ENCODE measurements at places on chromosomes 12 and 14.

GRCh38 chr12:106097011-106097410 lies 41.7 kb downstream of the NUAK1 start:
- DNase-seq = no peak

DNA sequence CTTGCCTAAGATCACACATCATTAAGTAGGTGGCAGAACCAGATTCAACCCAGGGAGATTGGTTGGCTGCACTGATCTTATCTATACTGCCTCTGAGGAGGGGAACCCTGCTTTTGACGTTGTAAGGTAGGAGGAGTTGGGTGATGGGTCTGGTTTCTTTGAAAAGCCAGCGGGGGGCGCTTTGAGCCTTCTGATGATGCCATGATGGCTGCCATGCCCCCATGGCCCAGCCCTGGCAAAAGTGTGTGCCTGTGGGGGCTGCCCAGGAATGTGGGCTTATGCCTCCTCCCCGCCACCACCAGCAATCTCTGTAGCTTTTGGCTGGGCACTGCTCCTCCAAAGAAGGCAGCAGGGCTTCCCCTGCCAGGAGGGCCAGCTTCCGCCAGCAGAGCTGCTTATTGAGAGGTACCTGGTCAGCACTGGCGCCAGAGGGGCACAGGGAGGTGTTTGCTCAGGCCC lies 224.3 kb downstream of the SLC41A2 start:
- peak; percentile 29 for DNase-seq

DNA sequence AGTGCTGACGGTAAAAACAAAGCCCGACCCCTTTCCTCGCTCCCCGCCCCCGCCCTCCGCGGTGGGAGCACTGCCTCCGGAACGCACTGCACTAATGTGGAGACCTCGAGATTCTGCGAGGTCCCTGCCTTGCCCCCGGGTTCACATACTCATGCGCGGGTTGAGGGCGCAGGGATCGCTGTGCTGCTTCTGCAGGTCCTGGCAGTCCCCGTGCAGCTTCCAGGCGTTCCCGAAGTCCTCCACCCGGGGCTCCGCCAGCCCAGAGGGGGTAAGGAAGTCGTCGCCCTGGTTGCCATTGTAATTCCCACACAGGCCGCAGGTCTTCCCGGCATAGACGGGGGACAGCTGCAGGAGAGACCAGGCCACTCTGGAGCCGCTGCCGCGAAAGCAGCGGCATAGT lies 66.8 kb downstream of the VWF start:
- DNase-seq = peak; percentile 23

- DNase-seq = no peak
Observed at GRCh38 chr12:78293059-78293686, 462.5 kb downstream of the NAV3 start.

GRCh38 chr12:106066051-106066705 lies 72.6 kb downstream of the NUAK1 start:
- DNase-seq = no peak

GRCh38 chr12:1562813-1563407 lies 31.5 kb downstream of the FBXL14 start:
- DNase-seq = peak; percentile 82

- DNase-seq = no peak
Observed at GRCh38 chr12:132651444-132652100, 33.0 kb downstream of the P2RX2 start.

DNA sequence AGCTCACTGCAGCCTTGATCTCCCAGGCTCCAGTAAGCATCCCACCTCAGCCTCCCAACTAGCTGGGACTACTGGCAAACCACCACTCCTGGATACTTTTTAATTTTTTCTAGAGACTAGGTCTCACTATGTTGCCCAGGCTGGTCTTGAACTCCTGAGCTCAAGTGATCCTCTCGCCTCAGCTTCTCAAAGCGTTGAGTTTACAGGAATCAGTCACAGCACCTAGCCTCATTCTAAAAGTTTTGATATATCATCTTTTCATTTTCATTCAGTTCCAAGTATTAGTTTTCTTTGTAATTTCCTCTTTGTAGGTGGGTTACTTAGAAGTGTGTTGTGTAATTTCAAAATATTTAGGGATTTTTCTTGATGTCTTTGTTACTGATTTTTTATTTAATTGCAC lies 9.6 kb downstream of the CBX5 start:
- no peak for DNase-seq

DNA sequence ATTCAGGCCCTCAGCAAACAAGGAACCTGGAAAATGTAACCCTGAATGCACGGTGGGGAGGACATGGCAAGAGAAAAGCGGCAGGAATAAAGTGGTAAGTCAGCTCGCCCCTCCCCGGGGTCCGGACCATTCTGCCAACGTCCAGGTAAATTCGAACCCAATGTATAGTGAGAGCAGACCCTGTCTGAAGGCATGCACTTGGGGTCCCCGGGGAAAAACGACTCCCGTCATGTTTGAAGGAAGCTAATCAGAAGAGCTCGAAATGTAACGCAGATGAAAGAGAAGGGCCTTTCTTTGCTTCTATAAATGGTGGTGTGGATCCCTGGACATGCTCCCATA lies 193 bp downstream of the ACACB start:
- no peak for DNase-seq

DNA sequence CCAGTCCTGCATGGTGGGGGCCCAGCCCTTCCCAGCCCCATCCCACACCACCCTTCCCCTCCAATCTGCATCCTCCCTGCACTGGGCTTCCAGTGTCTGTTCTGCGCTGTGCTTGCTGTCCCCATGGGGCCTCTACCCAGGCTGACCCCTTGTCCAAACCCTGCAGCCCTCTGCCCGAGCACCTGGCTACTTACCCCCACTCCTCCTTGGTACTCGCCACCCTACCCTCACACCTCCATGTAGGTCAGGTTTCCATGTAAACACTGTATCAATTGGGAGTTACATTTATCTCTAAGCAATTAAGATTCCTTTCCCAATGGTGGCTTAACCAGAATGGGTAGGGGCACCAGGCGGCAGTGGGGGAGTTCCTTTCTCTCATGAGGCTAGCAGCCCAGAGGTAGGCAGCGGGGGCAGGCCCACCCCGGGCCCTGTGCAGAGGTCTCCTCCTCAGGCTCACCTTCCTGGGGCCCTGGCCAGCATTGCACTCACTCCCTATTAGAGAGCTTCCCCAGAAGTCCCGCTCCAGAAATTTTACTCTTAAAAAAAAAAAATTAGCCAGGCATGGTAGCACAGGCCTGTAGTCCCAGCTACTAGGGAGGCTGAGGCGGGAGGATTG lies 76.6 kb upstream of the CCND2 start:
- DNase-seq = no peak

GRCh38 chr14:106792543-106792942 lies 1266.2 kb downstream of the TMEM121 start:
- no peak for DNase-seq

DNA sequence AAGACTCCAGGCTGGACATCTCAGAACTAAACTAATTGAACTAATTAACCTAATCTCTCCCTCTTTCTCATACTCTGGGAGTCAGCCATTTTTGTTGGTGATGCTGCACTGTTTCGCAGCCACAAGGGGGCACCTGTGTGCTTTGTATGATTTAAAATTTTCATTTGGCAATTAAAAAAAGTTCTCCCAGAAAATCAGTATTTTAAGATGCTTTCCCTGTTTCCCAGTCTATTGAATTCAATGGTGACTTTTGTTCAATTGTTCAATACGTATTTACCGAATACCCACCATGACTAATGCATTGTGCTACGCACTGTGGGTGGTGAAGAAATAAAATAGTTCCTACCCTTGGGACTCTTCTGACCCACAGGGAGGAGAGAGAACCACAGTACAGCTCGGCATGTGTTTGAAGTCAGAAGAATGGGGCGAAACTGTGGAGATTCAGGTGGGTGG lies 63.7 kb downstream of the ZNF664 start:
- DNase-seq = peak; percentile 75

DNA sequence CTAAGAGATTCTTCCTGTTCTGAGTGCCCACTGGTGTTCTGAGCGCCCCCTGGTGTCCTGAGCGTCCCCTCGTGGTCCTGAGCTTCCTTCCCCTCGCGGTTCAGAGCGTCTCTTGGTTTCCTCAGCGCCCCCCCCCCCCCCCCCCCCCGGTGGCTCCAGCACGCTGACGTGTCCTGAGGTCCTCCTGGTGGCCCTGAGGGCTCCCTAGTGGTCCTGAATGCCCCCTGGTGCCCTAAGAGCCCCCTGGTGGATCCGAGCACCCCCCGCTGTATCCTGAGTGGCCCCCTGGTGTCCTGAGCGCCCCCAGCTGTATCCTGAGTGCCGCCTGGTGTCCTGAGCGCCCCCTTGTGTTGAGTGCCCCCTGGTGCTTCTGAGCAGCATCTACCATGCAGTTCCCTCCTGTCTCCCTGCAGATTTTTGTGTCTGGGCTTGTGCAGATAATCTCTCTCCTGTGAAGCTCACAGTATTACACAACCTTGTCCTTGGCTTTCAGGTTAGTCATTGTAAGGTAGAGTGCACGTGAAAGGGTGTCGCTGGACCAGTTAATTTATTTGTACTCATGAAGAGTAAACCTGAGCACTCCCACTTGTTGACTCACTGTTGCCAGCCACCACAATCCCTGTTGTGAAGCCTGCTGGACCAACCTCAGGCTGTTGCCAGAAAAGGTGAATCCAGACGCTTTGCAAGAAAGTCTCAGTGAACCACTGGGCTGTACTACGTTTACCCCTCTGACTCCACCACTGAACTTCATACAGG lies 1168.4 kb downstream of the TMEM121 start:
- no peak for DNase-seq

- DNase-seq = no peak
Observed at GRCh38 chr14:38201137-38201828, 6.4 kb upstream of the SSTR1 start.

- DNase-seq = peak; percentile 33
Observed at GRCh38 chr12:117863002-117863709, 105.6 kb downstream of the KSR2 start.

DNA sequence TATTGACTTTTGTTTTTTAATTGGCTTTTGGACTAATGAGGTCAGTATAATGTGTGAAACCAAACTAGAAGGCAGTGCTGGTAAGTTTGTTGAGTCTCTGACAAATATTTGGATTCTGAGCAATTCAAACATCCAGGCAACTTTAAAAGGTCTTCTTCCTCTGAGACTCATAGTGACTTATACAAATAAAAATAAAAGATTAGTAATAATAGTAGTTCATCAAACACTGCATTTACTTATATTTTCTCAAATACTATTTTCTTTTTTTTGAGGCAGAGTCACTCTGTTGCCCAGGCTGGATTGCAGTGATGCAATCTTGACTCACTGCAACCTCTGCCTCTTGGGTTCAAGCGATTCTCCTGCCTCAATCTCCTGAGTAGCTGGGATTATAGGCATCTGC lies 337.9 kb downstream of the DAD1 start:
- DNase-seq = no peak

- DNase-seq = no peak
Observed at GRCh38 chr12:37565112-37565511, 751.5 kb upstream of the ALG10B start.

DNA sequence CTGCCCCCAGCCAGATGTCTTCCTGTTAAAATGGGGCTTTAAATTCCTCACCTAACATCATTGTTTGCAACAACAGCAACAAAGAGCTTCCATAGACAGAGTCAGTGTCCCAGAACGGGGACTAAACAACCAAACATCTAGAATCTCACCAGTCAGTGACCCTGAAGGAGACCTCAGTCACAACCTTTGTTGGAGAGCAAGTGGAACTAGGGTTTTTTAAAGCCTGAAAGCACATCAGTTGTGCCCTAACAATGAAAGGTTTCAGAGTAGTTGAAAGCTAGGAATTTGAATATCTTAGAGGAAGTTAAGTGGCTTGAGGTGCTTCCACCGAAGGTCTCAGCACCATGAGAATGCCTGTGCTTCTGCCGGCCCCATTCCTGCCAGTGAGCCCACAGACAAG lies 5.0 kb upstream of the ALDH2 start:
- no peak for DNase-seq

DNA sequence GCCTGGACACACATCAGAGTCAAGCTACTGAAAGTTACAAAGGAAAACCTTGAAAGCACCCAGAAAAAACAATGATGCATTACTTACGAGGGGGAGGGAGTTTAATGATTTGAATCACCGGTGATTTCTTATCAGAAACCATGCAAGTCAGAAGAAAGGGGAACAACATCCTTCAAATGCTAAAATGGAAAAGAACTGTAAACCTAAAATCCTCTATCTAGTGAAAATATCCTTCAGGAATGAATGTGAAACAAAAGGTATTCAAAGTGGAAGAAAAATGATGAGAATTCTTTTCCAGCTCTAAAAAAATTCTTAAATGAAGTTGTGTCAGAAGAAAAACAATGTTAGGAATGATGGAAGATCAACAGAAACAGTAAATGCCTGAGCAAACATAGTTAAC lies 16.8 kb downstream of the SCAF11 start:
- DNase-seq = peak; percentile 52

DNA sequence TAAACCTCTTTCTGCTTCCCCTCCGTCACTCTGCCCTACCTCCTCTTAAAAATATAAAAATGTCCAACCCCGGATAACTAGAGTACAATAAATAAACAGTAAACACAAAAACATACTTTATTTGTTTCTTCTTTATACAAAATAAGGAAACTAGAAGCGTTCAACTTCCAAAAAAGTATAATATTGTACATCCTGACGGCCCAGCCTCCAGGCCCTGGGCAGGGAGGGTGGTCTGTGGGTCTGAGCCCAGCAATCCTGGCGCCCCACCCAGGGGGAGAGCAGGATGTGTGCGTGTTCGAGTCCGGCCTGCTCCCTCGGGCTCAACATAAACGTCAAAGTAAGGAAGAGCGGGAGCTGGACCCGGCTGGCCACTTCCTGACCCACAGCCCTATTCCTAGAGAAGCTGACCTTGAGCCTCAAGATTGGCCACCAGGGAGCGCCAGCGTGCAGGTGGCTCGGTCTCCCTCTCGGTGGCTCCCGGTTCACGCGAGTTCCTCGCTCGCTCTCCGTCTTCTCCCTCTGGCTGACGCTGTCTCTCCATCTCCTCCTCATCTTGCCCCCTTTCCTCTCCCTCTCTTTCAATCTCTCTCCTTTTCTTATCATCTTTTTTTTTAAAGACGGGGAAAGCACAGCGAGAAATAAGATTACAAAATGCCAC lies 9.4 kb downstream of the LHX5 start:
- peak; percentile 89 for DNase-seq

DNA sequence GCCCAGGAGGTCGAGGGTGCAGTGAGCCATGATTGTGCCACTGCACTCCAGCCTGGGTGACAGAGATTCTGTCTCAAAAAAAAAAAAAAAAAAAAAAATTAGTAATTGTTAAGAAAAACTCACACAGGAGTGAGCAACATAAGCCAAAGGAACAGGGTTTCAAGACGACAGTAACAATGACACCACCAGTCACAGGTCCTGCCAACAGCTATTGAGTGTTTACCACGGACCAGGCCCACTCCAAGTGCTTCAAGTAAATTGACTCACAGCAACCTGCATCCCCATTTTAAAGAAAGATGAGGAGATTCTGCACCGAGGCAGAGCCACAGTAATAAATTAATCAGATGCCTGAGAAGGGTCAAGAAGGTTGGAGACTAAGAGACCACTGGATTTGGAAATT lies 194.5 kb downstream of the DPF3 start:
- no peak for DNase-seq

Data from astrocyte of the hippocampus (primary cell).